ENCODE measurements at places on chromosomes 16 and 17. TPM values are rescaled to one million over a fixed set of nuclear protein-coding genes. Genes with fewer than 3 reads are reported as not detected.

DNA sequence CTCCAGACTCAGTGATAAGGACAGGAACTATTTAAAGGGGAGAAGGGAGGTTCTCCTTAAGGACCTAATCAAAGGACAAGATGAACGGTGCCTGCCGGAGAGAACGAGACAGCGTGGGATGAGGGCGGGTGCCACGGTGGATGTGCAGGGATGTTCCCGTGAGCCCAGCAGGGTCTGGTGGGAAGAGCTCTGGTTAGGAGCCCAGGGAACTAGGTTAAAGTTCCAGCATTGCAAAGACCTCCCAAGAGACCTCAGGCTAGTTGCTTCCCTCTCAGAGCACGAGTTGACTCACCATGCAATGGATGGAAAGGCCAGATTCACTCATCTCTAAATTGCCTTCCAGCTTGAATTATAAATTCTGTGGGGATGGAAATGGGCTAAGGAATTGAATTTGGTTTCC, 14.7 kb downstream of the CCR7 start:
- DNase-seq: peak; percentile 19

GRCh38 chr17:81073967-81074839, 39.3 kb downstream of the BAIAP2 start:
- DNase-seq: no peak

Gene C16orf54
- total RNA-seq: not detected

GRCh38 chr16:86680661-86681030, 102.3 kb downstream of the FOXL1 start:
- no peak for DNase-seq

DNA sequence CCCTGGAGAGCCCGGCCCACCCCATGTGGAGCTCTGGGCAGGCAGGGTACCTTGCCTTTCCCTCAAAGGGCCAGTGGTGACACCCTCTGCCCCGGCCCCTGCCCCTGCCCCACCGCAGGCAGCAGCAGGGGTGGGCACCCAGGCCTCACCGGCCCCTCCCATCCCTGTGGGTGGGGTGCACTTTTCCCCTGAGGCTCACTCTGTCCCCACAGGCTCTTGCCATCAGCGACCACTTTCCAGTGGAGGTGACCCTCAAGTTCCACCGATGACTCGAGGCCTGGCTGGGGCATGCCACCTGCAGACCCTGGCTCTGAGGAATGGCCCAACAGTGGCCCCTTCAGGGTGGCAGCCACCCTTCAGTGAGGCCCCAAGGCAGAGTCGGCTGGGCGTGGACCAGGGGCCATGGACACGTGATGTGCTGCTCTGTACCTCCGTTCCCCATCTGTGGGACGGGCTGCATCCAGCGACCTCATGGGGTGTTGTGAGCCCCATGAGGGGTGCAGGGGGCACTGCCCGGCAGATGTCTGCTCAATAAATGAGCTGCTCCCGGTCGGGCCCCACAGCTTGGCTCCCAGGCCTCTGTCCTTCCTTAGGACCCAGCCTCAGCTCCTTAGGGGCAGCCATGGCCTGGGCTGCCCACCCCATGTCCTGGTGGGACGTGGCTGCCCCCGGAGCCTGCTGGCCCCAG, 2.0 kb downstream of the DNASE1L2 start:
- no peak for DNase-seq

Gene TBC1D3E
- total RNA-seq: not detected

DNA sequence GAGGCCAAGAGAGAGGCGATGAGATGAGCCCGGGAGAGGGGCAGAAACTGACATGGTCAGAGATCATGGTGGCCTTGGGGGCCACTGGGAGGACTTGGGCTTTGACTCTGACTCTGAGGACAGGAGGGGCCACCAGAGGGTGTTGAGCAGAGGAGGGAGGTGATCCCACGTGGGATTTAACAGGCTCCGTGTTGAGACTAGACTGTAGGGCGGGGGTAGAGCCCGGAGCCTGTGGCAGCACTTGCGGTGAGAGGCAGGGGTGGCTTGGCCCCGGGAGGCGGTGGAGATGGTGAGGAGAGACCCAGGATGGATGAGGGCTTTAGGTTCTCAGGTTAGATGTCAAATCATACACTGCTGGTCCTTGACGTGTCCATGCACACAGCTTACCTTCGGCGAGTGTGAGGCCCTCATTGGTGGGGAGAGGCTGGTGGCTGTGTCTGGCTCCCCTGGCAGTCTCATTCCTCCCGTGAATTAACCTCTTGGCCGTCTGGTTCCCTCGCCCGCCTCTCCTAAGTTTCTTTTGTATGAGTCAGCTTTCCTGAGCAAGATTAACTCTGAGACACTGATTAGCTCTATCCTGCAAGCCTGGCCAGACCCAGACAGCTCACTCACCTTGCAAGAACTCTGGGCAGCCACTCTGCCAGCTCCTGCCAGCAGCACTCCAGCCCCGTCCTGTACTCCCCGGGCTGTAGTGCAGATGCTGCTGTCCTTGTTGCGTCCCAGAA, 39.7 kb downstream of the VPS35L start:
- DNase-seq: no peak

- DNase-seq: peak; percentile 14
These were observed 17.5 kb downstream of the MARCHF10 start for GRCh38 chr17:62790564-62790986.

DNA sequence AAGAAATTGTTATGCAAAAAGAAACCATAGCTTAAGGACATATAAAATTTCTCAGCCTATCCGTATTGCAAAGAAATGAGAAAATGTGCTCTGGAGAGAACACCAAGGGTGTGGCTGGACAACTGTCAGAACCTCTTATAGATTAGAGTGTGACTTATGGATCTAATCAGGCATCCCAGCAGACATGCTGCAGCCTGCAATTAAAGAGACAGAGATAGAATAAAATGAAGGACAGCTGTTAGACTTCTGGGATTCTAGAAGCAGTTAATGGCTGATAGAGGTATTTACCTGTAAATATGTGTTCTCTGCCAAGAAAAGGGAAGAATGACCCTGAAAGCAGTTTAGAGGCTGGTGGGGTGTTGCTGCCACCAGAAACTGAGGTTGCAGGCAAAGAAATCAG, 160.1 kb upstream of the KIF2B start:
- no peak for DNase-seq

Gene DPEP1
- 0.47 TPM for total RNA-seq

- no peak for DNase-seq
These were observed 8.0 kb downstream of the RNF157 start for GRCh38 chr17:76232342-76232741.

- DNase-seq: no peak
These were observed 2.7 kb upstream of the TRAF7 start for GRCh38 chr16:2152695-2153506.

DNA sequence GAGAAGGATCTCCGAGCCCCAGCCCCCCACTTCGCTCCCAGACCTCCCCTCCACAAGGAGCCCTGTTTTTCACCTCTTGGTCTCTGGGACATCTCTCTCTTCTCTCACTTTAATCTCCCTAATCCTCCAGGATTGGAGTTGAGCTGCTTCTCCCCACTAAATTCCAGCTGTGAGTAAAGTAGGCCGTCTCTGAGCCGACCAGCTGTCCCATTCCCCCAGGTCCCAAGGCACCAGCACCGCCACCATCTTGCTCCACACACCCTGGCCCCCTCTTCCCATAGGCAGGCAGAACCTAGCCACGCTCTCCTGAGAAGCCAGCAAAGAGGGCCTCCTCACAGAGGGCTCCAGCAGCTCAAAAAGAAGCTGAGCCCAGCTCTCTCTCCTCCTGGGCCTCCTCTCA, 878 bp downstream of the DLG4 start:
- no peak for DNase-seq

Gene ZP2
- not detected for total RNA-seq

Gene RAMP2
- total RNA-seq: 19.5 TPM

Gene ACSM5
- total RNA-seq: not detected

- DNase-seq: no peak
These were observed 11.8 kb upstream of the TEKT1 start for GRCh38 chr17:6843241-6843880.

- no peak for DNase-seq
These were observed 4.5 kb downstream of the NPTX1 start for GRCh38 chr17:80471922-80472321.

DNA sequence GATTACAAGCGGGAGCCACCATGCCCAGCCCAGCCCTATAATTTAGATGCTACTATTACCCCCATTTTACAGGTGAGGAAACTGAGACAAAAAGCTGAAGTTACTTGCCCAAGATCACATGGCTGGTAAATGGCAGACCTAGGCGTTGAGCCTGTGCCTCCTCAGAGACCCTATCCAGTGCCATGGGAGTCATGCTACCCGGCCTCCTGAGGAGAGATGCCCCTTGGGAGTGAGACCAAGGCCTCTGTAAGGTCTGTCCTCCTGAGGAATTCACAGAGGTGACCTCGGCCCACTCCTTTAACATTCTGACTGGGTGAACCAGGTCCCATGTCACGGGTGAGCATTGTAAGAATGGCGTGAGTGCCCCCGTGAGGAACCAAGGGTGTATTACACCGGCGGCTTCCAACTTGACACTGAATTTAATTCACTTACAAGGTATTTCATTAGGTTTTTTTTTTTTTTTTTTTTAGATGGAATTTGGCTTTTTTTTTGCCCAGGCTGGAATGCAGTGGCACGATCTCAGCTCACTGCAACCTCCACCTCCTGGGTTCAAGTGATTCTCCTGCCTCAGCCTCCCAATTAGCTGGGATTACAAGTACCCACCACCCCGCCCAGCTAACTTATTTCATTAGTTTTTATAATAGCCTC, 95.7 kb downstream of the ABCC6 start:
- DNase-seq: peak; percentile 46

Gene WNT3
- total RNA-seq: 66.4 TPM

DNA sequence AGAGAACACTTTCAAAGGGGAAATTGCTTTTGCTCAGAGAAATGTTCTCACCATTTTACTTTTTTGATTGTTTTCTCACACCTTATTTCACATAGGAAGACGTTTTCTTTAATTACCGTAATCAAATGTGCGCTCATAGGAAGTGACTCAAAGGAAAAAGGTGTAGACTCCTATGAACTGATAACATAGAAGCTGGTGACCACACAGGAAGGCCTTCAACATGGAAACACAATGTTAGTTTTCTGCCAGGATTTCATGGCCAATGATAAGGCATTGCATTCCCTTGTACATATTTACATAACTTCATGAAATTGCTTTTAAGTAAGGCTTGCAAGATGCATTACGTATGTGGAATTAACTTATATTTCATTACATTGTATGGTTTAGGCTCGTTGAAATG, 40.9 kb upstream of the KCNJ16 start:
- DNase-seq: no peak

Gene TBC1D3K
- total RNA-seq: not detected

GRCh38 chr17:74347646-74348045, 14.0 kb downstream of the BTBD17 start:
- no peak for DNase-seq

GRCh38 chr17:4490109-4490591, 8.5 kb upstream of the SPNS2 start:
- no peak for DNase-seq

GRCh38 chr16:76486740-76487139, 209.5 kb downstream of the CNTNAP4 start:
- DNase-seq: no peak

DNA sequence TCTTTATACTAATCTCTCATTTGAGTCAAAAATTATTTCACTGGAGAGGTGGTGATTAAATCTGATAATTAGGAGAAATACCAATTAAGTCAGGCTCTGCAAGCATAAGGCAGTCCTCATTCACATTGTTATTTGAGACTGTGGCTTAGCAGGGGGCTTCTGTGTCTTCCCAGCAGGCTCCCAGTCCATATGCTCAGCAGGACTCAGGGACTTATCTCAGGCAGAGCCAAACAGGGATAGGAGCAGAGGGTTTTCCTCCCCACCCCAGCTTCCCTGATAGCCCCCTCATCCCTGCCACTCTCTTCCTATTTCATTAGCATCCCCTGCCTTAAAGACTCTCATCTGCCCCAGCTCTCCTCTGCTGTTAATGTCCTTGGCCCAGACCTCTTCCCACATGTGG, 104.3 kb upstream of the DNAH9 start:
- no peak for DNase-seq

Gene C1QL1
- 3.1 TPM for total RNA-seq

GRCh38 chr16:11194913-11195312, 61.1 kb downstream of the SOCS1 start:
- no peak for DNase-seq

- DNase-seq: no peak
These were observed 73.7 kb downstream of the ITFG1 start for GRCh38 chr16:47387026-47387734.

Gene CD300E
- not detected for total RNA-seq

Gene OTOA
- total RNA-seq: 0.25 TPM

Gene RPL27
- total RNA-seq: 1,019 TPM

DNA sequence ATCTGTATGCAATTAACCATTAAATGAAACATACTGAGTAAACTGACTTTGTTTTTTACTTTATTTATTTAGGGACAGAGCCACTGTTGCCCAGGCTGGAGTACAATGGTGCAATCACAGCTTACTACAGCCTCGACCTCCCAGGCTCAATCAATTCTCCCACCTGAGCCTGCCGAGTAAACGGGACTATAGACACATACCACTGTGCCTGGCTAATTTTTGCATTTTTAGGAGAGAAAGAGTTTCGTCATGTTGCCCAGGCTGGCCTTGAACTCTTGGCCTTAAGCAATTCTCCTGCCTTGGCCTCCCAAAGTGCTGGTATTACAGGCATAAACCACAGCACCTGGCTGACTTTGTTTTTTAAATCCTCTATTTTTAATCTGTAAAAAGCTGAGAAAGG, 42.6 kb downstream of the ANKFY1 start:
- DNase-seq: no peak

GRCh38 chr16:3214904-3215600, 19.9 kb downstream of the ZNF200 start:
- no peak for DNase-seq

GRCh38 chr17:55576996-55577586, 65.8 kb upstream of the SMIM36 start:
- DNase-seq: no peak

- DNase-seq: no peak
These were observed 1603.6 kb upstream of the GOT2 start for GRCh38 chr16:60337671-60338070.

Gene TEX19
- total RNA-seq: not detected

DNA sequence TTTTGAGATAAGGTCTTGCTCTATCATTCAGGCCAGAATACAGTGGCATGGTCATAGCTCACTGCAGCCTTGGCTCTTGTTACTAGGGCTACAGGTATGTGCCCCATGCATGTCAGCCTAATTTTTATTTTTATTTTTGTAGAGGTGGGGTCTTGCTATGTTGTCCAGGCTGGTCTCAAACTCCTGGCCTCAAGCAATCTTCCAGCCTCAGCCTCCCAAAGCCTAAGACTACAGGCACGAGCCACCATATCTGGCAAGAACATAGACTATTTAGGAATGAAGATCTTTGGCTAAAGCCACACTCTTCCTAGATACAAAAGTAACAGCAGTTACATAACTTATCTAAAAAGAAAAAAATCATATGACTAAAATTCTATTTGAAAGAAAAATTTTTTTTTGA, 15.6 kb upstream of the DDX19A start:
- no peak for DNase-seq

DNA sequence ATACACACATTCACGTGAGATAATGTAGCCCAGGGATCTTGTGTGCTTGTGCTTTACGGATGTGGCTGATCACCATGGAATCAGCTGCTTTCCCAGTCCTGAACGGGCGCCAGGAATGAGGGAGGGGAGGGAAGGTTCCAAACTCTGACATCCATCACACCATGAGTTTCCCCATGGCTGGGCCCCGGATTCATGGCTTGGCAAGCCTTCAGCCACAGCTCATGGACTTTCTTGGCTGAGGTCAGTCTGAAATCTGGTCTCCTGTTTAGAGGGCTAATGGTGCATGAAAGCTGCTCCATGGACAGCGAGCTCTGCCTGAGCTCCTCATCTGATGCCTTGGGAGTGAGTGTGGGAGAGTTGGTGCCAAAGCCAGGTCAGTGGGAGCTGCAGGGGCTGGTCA, 767.6 kb upstream of the EEF2KMT start:
- DNase-seq: no peak

Gene GCGR
- total RNA-seq: 0.66 TPM

GRCh38 chr16:67169642-67170167, 633 bp upstream of the NOL3 start:
- DNase-seq: no peak

Gene PARN
- 39.6 TPM for total RNA-seq

Data from mesothelial cell of epicardium (in vitro differentiated cells).